ENCODE measurements at places on chromosomes 4 and X. TPM values are rescaled to one million over a fixed set of nuclear protein-coding genes. Genes with fewer than 3 reads are reported as not detected.

Gene BEX1
- 0.51 TPM for total RNA-seq

DNA sequence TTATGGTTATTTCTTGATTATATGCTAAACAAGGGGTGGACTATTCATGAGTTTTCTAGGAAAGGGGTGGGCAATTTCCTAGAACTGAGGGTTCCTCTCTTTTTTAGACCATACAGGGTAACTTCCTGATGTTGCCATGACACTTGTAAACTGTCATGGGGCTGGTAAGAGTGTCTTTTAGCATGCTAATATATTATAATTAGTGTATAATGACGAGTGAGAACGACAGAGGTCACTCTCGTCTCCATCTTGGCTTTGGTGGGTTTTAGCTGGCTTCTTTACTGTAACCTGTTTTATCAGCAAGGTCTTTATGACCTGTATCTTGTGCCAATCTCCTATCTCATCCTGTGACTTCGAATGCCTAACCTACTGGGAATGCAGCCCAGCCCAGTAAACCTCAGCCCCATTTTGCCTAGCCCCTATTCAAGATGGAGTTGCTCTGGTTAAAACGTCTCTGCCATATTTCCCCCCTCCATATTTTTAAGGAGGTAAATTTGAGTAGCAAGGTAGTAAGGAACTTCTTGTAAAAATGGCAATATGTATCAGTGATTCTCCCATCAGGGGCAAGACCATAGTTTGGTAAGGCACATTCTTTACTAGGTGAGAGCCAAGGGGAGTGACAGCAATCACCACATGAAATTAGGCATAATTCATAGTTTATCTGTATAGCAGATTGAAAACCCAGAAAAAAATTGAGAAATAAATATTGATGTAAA, 2.6 kb downstream of the CXCL2 start:
- DNase-seq, result no peak

Gene PDLIM3
- total RNA-seq, result 1,325 TPM

DNA sequence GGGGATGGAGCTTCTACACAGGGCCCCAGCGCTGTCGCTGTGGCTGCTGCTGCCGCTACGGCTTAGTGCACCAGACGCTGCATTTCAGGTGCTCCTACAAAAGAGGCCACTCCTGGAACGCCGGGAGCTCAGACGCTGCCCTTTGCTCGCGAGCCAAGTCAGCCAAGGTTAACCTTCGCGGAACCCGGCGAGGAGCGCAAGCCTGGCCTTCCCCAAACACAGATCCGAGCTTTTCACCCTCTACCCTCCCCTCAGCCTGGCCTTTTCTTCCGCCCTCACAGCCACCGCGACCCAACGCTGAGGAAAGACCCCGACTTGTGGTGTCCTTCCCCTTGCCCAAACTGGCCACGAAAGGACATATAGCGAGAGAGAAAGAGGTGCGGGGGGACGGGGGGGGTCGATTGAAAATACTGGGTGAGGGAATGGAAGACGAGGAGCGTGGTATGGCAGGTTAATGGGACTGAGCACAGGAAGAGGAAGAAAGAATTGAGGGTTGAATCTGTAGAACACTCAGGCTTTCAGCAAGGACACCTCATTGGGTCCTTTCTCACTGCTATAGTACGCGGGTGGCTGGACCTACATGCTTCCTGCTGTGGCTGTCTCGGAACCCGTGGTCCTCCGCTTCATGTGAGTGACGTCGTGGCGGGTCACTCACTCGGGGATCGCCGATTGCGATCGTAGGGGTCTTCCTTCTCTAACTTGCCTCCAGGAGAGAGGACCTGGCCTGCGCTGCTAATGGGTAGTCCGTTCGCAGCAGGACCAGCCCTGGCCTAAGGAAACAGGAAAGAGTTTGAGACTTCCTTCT, at the start of the genes AIMP1 and TBCK:
Gene AIMP1, plus strand, starts transcription at position 583 of the 805 bp plus-strand sequence. CDS start 8,460 bp downstream, outside the sequence.
Gene TBCK, minus strand, starts transcription at position 242 of the 805 bp plus-strand sequence. CDS start 7,249 bp downstream, outside the sequence.
- peak; percentile 98 for DNase-seq

Gene USP26
- total RNA-seq, result not detected

GRCh38 chr4:184470785-184471110, 3.6 kb downstream of the IRF2 start:
- DNase-seq, result no peak

- DNase-seq, result no peak
These were observed 5.4 kb upstream of the ZXDA start for GRCh38 chrX:57915680-57916079.

GRCh38 chrX:105314458-105314857, 94.0 kb upstream of the TEX13A start:
- no peak for DNase-seq

GRCh38 chrX:48754238-48754637, 7.3 kb upstream of the GLOD5 start:
- DNase-seq, result no peak

DNA sequence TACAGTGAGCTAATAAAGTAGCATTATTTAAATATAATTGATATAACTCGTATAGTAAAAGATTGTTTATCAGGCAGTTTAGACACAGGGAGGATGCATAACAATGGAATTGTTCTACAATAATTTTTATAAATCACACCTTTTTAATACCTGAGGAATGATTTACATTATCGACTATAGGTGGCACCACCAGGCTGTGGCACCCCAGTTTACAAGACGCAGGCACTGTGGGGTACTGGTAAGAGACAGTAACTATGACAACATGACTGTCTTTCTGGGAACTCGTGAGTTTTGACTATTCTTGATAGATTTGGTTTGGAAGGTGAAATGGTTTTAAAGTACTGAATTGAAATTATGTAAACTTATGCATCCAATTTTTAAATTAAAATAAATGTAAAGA, 27.1 kb upstream of the STBD1 start:
- no peak for DNase-seq

- DNase-seq, result peak; percentile 86
These were observed at the start of gene ADAMTS3 for GRCh38 chr4:72568959-72569718. TSS of gene ADAMTS3 (minus strand) at chr4:72569221. CDS start at chr4:72568762, 459 bp downstream.

DNA sequence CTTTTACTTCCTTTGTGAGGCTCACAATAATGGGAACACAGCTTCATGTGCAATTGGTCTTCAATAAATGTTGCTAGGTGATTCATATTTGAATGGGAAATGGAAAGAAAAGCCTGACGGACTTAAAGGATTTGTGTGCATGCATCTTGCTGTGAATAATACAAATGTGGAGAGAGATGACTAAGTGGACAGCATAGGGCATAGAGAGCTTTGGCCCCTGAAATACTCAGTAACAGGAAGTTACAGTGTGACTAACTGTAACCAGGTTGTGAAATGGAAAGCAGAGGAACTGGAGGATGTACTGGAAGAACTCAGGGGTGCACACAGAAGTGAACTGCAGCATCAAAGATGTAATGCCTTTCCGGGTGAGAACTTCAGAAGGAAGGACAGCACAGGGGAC, 206.7 kb downstream of the MGST2 start:
- no peak for DNase-seq

GRCh38 chr4:37818752-37819151, 7.7 kb upstream of the PGM2 start:
- no peak for DNase-seq

GRCh38 chr4:152000518-152000917, 239.7 kb upstream of the GATB start:
- no peak for DNase-seq

Gene MAGEA12
- not detected for total RNA-seq

GRCh38 chr4:169619518-169619957, 840 bp upstream of the CLCN3 start:
- DNase-seq, result peak; percentile 64

GRCh38 chr4:108043526-108043925, 53.8 kb downstream of the HADH start:
- DNase-seq, result peak; percentile 37

Gene STK26
- 21.7 TPM for total RNA-seq

DNA sequence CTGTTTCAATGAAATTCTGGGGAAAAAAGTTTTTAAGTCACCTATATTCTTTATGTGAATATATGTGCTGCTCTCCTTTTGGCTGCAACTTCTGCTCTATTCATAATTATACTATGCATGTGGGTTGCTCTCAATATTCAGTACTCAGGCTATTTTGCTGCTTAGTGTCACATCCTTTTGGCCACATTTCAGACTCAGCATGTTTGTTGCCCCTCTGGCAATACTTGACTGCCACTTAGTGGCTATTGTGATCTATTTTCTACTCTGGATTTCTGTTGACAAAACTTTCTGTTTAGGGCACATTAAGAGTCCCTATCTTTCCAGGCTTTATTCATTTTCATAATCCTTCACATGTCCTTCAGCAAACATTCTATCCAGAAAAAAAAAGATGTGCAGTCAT, 15.8 kb upstream of the CT45A1 start:
- DNase-seq, result peak; percentile 1

GRCh38 chr4:184359888-184360287, 114.5 kb downstream of the IRF2 start:
- DNase-seq, result no peak

Gene ATRX
- total RNA-seq, result 200 TPM

- DNase-seq, result no peak
These were observed 123.9 kb downstream of the DCHS2 start for GRCh38 chr4:154367659-154368058.

Gene UGT2A1
- total RNA-seq, result not detected

Gene GRID2
- total RNA-seq, result 1.6 TPM

DNA sequence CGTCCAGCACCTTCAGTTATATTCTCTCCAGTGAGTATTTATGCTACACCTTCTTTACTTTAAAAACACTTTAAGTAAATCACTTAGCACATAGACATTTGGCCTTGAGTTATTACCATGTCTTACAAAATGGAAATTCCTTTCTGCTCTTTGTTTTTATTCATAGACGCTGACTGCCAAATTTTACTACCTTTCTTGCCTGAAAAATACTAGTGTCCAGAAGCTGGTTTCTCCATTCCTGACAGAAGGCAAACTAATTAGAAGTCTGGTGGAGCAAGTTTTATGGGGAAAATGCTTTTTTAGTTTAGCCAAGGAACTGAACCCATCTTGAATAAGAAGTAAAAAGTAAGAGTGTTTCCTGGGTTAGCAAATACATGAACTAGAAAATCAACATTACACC, 65.5 kb downstream of the SPATA18 start:
- DNase-seq, result peak; percentile 35

DNA sequence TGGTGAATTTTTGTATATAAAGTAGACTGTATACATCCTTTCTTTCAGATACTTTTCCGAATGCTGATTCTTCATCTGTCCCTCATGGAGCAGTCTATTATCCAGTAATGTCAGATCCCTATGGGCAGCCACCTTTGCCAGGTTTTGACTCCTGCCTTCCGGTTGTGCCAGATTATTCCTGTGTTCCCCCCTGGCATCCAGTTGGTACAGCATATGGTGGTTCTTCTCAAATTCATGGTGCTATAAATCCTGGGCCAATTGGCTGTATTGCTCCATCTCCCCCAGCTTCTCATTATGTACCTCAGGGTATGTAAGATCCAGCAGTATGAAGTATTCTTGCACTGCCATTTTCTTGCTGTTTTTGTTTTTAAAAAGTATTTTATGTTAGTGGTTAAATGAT, 78.7 kb downstream of the ALG13 start:
- no peak for DNase-seq

Gene ANXA3
- total RNA-seq, result 26.3 TPM

- DNase-seq, result no peak
These were observed 121.5 kb downstream of the DCTD start for GRCh38 chr4:182795446-182796238.

- DNase-seq, result peak; percentile 52
These were observed 74.2 kb upstream of the CT45A1 start for GRCh38 chrX:135639066-135639780.

DNA sequence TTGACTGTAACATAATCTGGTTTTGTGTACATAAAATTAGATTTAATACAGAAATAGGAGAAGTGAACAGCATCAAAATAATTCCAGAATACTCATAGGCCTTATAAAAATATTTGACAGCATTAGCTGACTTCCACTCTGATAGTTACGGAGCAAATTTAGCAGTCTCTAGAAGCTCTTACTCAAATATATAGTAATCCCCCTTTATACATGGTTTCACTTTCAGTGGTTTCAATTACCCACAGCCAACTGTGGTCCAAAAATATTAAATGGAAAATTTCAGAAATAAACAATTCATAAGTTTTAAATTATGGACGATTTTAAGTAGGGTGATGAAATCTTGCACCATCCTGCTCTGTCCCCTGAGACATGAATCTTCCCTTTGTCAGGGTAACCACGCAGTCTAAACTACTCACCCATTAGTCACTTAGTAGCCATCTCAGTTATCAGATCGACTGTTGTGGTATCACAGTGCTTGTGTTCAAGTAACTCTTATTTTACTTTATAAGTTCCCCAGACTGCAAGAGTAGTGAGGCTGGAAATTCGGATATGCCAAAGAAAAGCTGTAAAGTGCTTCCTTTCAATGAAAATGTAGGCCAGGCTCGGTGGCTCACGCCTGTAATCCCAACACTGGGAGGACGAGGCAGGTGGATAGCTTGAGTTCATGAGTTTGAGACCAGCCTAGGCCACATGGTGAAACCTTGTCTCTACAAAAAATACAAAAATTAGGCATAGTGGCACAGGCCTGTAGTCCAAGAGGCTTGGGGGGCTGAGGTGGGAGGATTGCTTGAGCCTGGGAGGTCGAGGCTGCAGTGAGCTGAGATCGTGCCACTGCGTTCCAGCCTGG, 17.2 kb upstream of the RTL9 start:
- DNase-seq, result no peak

Gene SLC25A53
- total RNA-seq, result 13.2 TPM
